NCI-H1694 (cell line): ENCODE measurements at places on chromosomes 3 and 15.

GRCh38 chr3:155646669-155647068 is 98.2 kb downstream of the PLCH1 start:
- DNase-seq, result no peak

DNA sequence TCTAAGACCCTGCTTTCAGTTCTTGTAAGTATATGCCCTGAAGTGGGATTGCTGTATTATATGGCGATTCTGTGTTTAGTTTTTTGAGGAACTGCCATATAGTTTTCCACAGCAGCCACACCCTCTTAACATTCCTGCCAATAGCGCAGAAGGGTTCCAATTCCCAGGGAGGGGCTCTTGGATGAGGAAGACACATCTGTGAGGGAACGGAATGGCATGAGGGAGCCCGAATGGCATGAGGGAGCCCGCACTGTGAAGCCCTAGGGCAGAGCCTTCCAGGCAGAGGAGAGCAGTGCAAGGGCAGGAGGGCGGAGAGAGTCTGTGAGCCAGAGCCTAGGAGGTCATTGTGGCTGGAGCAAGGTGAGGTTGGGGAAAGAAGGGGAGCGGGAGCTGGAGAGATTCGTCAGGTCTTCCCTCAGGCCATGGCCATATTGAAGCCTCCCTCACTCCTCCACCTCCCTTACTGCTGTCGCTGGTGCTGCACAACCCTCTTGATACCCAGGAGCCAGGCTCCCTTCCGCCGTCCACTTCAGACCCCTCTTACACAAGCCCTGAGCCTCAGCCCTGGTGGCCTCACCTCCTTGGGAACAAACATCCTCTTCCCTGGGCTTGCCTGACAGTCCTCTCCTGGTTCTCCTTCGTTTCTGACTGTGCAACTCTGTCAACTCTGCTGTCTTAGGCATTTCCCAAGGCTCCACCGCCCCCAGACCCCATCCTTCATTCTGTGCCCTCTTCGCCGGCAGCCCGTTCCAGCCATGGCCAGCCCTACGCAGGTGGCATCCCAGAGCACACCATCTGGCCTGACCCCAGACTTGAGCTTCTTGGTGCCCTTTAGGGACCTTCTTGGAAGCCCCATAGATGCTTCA is 51.4 kb downstream of the FGD5 start:
- no peak for DNase-seq

GRCh38 chr3:188253800-188254452 is 100.0 kb downstream of the LPP start:
- DNase-seq, result no peak

DNA sequence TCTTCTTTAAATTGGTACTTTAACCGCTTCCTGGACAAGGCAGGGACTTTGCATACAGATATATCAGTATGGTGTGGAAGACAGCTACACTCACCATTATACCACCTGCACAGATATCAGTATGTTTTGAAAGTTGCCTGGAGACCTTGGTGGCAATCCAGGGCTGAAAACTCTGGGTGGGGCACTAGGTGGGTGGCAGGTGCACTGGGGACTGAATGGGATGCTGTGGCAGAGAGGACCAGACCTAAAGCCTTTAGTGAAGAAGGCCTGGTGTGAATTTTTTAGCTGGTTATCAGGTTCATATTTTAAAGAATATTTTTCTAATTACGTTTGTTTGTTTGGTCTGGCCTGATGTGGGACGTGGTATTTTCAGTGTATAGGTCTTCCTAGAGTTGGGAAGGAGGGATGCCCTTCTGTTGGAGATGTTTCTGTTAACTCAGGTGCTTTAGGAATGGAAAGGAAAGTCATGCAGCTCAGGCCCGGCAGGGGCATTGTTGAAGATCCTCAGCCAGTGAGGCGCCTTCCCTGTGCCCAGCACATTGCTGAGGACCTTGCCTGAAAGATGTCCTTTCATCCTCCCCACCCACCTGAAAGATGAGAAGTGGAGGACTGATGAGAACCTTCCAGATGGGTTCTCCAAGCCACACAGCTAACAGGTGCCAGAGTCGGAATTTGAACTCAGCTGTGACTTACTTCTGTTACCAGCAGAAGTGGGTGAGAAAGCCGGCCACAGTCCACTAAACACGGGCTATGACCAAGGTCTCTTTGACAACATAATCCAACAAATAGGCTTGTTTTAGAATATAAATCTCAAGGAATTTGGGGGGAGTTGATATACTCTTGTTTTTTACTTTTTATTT is 77.3 kb downstream of the APBA2 start:
- no peak for DNase-seq

DNA sequence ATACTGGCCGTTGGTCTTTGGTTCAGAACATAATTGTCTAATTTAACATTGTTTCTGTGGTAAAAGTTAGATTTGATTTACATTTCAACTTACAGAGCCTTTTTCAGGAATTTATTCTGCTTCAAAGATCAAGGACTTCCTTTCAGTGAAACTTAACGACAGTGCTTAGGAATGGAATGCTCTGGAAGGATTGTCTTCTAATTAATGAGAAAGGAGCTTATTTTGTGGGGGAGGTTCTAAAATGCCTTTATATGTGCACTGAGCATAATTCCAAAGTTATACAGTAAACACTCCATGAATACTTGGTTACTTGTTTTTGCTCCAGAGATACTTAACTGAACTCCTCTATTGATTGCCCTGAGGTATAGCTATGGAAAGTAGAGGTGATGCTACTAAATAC is 75.7 kb downstream of the CACNA1D start:
- DNase-seq, result no peak
